ENCODE measurements at places on chromosomes 11 and 22.

- DNase-seq: no peak
These were observed 38.3 kb upstream of the CXCR5 start for GRCh38 chr11:118845369-118845768.

DNA sequence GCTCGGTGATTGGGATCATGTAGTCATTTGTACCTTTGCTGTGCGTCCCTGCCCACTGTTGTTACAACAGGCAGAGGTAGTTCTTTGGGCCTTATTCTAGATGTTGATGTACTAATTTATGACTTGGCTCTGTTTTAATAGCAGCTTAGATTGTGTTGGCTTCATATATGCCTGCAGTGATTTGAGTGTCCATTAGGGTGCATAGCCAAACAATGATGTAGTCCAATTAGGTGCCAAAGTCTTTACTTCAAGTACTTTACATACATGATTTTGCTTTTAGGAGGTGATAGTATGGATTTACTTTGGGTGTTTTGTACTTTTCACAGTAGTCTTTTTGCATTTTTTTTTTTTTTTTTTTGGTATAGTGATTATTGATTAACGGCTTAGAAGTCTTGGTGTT, 46.4 kb downstream of the PPP6R3 start:
- no peak for DNase-seq

DNA sequence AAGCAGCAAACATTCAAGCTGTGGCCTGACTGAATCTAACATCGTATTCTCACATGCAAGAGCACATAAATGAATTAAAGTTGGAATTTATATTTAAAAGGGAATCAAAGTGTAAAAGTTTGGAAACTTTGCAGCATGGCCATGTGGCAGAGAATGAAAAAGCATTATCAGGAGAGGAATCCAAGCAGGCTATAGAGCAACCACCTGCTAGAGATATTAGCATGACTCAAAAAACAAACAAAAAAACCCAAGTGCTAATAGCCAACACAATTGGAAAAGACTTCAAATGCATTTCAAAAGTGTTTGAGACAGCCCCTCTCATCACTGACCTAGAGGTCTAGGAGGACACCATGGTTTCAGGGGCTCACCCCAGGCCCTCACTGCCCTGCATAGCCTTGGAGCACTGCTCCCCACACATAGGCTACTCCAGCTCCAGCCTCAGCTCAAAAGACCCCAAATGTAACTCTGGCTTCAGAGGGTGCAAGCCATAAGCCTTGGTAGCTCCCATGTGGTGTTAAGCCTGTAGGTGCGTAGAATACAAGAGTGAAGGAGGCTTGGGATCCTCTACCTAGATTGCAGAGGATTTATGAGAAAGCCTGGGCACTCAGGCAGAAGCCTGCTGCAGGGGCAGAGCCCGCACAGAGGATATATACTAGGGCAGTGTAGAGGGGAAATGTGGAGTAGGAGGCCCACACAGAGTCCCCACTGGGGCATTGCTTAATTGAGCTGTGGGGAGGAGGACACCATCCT, 1.7 kb upstream of the KRTAP5-7 start:
- DNase-seq: no peak

GRCh38 chr11:102946237-102946636, 9.3 kb downstream of the MMP13 start:
- DNase-seq: no peak

GRCh38 chr11:8268530-8269400, 5.1 kb upstream of the LMO1 start:
- DNase-seq: no peak

GRCh38 chr11:123051146-123051545, 10.8 kb downstream of the HSPA8 start:
- no peak for DNase-seq

DNA sequence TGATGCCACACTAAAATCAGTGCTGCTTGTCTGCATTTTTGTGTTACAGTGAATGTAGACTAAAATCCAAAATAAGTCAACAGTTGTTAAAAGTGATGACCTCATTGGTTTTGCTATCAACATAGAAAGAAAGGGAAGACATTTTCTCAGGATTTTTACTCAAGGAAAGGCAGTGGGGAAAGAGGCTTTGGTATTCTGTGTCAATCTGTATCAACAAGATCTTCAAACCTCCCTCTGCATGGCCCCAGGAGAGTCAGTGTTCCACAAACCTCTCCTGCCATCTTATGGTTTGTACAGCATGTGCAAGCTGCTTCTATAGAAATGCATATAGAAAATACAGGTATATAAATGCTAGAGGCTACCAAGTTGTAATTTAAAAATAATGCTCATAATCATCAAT, 13.8 kb upstream of the OR51M1 start:
- no peak for DNase-seq

GRCh38 chr11:78391424-78391823, 26.2 kb downstream of the GAB2 start:
- no peak for DNase-seq

- no peak for DNase-seq
These were observed 5.1 kb downstream of the CHRNA10 start for GRCh38 chr11:3666023-3666530.

DNA sequence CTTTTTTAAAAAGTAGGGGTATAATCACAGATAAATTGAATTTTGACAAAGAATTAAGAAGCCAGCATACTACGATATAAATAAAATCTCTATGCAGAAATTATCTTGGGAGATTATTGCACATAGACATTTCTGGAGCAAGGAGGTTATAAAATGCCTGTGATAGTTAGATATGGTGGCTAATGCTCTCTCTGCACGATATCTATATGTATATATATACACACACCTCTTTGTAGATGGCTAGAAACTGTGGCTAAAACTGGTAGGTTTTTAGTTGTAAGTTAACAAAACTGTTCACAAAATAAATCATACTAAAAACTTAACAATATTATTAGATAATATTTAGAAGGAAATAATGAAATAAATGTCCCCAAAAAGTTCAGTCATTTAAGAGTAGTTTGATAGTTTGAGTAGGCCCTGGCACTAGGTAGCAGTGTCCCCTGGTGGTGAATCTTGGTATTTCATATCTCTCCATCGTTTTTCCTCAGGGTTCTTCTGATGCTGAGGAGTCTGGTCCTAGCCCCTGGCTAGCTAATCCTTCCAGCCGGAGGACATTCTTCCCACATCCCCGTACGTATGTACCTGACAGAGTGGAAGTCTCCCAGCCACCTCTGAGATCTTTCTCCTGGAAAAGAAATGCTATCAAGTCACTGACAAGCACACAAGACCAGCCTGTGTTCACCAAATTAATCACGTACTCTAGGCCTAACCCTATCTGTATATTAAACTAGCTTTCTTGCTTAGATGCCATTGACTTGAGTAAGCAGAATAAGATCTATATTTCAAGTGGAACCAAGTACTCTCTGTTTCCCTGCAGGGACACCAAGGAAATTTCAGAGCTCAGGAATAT, 32.2 kb downstream of the ART5 start:
- DNase-seq: no peak

GRCh38 chr11:66333220-66333877, 2.9 kb downstream of the RIN1 start:
- no peak for DNase-seq

DNA sequence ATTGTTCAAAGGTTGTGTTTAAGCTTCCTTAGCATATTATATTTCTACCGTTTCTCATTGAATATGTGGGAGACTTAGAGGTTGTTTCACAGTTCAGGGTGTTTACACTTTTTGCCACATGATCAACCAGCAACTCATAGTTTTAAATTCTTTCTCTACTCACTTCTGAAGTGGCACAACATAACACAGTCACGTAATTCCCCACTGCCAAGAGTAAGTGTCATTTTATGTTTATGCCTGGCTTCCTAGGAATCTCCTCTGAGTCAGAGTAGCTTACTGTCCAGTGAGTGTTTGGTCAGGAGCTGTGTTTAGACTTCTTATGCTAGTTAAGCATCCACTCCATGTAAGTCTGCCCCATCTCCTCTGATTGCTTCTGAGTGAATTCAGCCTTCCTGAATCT, 520.8 kb upstream of the KIRREL3 start:
- DNase-seq: no peak

DNA sequence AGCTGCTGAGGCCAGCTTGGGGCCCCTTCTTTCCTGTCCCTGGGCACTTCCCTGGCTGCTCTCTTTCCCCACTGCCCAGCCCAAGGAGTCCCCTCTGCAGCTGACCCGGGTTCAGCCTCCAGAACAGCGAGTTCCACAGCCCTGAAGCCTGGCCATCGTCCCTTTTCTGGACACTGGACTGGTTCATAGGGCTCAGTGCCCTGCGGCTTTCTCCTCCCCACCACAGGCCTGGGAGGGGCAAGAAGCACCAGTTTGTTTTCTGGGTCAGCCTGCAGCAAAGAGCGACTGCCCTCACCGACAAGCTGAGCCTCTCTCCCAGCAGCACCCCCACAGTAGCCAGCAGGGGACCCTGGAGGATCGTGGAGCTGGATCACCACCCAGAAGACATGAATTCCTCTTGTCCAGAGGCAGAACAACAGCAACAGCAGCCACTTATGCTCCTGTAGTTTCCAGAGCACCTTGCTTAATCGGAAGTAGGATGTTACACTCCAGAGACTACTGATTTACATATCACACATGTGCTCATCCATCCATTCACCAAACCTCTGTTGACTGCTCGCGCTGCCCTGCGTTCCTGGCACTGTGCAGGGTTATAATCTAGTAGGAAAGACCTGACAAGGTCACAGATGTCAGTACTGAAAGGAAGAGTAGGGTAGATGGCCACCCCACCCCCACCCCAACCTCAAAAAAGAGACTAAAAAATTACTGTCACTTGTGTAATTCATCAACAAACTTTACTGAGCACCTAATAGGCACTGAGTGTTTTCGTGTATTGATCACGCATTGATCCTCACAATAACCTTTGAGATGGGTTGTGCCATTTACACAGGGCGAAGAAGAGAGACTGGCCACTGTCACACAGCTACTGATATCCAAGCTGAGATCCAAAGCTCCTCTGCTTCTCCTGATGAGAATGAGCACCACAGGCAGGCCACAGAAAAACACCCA, 13.0 kb upstream of the CXCR5 start:
- DNase-seq: no peak

DNA sequence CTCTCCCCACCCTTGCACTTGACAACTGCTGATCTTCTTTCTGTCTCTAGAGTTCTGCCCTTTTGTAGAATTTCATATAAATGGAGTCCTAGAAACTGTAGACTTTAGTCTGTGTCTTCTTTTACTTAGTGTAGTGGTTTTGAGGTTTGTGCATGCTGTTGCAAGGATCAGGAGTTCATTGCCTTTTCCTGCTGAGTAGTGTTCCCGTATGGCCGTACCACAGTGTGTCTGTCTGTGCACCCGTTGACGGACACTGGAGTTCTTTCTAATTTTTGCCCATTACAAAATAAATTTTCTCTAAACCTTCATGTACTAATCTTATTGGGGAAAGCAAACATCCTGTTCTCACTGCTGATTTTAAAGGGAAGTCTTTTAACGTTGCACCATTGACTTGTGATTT, 138.1 kb downstream of the TBC1D22A start:
- no peak for DNase-seq

DNA sequence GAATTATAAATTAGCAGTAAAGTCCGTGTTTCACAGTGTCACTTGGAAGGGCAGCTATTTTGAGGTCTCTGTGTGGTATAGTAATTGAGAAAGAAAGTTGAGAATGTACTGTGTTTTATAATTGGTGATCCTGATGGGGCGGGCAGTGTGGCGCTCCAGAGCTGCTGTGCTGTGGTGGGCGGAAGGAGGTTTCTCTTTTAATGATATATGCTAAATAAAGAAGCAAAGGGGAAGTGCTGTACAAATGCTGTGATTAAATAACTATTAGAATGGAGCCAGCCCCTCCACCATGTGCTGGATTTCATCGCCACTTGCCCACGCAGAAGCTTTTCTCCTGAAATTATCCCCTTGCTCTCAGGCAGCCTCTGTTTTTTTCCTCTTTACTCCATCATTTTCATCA, 24.6 kb downstream of the ATXN10 start:
- DNase-seq: no peak

DNA sequence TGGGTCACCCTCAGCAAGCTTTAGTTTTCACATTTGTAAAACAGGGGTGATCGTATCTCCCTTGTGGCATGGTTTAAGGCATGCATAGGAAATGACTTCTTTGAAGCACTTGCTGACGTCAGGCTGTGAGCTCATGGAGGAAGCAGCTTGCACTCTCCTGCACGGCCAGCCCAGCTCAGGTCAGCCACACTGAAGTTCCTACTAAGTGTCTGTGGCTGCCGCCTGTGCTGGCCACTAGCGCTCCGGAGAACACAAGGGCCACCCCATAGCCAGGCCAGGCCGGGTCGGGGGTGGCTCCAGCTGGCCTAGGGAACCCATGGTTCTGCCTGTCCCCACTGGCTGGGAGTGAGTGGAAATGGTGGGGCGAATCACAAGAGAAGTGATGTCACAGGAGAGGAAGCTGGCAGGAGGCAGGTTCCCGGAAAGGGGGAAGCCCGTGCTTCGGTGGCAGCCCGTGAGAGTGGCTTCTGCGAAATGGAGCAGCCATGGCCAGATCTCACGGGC, 28.2 kb downstream of the KCTD17 start:
- no peak for DNase-seq

DNA sequence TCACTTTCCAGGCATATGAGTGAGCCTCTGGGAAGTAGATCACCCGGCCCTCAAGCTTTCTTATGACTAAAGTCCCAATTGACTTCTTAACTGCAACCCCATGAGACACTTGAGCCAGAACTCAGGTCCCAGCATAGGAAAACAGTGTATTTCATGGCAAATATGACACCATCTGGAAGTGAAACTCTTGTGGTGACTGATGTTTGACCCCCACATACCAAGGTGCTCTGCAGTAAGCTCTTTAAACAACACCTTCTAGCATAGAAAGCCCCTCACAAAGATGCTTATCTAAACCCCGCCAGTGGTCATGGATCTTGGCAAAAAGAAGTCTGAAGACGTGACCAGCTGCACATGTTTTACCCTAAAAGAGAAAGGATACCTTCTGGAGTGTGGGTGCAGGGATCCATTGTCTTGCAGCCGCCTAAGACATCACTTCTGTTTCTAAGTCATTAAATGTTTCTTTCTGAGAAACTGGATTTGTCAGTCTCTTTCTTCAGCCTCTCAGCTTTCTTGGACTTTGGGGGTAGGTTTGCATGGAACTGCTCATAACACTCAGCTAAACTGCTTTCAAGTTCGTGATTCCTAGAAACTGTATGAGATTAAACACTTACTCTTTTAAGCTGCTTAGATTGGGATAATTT, 7.4 kb upstream of the PELI3 start:
- DNase-seq: no peak

DNA sequence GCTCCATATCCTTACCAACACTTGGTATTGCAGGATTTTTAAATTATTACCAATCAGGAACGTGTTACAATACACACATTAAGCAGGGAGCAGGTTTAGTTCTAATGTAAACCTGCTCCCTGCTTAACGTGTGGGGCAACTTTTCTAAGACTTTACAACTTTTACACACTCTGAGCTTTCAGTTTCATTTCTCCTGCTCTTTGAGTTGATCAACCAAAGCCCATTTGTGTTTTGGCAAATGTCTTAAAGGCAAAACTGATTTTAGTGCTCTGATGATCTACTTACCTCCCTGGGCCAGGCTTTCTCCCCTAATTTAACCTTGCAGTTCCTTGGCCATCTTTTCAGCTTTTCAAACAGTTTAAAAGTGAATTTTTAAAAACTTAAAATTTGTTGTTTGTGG, 70.9 kb downstream of the ZBTB44 start:
- DNase-seq: no peak

- no peak for DNase-seq
These were observed 365.0 kb downstream of the TBC1D22A start for GRCh38 chr22:47127441-47127871.

Measured in cortex of kidney (tissue), 1 donor.